ENCODE measurements at places on chromosomes 11 and 22.

- no peaks in the 10 kb centered on the region for H3K4me1 ChIP-seq
- no peak overlapping the region for H3K27ac ChIP-seq
- H3K36me3 ChIP-seq: no peaks in the 10 kb centered on the region
- H3K27me3 ChIP-seq: no peaks in the 10 kb centered on the region
- H3K4me3 ChIP-seq: no peak overlapping the region
Observed at GRCh38 chr11:28011813-28012212, 96.1 kb downstream of the KIF18A start.

DNA sequence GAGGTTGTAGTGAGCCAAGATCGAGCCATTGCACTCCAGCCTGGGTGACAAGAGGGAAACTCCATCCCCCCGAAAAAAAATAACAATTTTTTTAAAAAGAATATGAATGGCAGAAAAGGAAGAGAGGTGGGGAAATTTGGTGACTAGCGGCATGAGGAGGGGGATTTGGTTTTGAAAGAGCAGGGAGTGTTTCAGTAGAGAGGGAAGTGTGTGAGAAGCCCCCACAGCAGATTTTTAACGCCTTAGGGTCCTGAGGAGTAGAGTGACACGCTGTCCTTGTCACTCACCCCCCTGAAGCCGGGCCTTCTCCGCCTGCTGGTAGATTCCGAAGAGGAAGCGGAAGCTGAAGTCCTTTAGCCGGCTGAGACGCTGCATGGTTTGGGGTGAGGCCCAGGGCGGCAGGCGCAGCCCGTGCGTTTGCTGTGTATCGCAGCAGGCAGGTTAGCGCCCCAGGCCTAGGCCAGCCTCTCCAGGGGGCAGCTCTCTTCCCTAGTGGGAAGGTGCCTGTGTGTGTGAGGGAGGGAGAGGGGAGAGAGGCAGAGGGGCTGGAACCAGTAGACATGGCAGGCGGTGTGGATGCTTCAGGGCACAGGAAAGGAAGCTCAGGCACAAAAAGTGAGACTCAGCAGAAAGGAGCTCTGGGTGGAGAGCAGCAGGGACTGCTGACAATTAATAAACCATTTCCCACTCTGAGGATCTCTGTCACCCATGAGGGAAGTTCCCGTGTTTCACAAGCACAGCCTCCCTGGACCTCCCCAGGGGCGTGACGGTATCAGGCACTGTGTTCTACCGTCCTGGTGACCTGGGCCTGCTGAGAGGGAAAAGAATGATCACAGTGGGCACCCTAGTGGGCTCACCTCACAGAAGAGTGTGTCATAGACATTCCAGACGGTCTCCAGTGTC is 3.9 kb downstream of the ACP2 start:
- H3K4me1 ChIP-seq: peaks cover 21% of the 10 kb centered on the region
- no peak for DNase-seq
- no peak overlapping the region for H3K27ac ChIP-seq
- H3K27me3 ChIP-seq: no peaks in the 10 kb centered on the region
- peaks cover 38% of the 10 kb centered on the region for H3K36me3 ChIP-seq
- H3K4me3 ChIP-seq: no peak overlapping the region

GRCh38 chr11:130581646-130582045 is 133.2 kb downstream of the ADAMTS15 start:
- H3K36me3 ChIP-seq: no peaks in the 10 kb centered on the region
- no peak overlapping the region for H3K4me3 ChIP-seq
- no peak for DNase-seq

GRCh38 chr22:36308880-36309279 is 55.9 kb downstream of the APOL1 start:
- no peak for DNase-seq
- H3K4me3 ChIP-seq: peak overlapping the region; percentile 27
- no peak overlapping the region for H3K27ac ChIP-seq
- H3K27me3 ChIP-seq: no peaks in the 10 kb centered on the region

- peak overlapping the region; percentile 91 for H3K27ac ChIP-seq
- H3K27me3 ChIP-seq: no peaks in the 10 kb centered on the region
- peaks cover 65% of the 10 kb centered on the region for H3K4me1 ChIP-seq
- no peaks in the 10 kb centered on the region for H3K36me3 ChIP-seq
Observed at GRCh38 chr11:35126000-35126878, 12.7 kb upstream of the CD44 start.

GRCh38 chr22:48702573-48703264 is 1125.0 kb downstream of the BRD1 start:
- no peak overlapping the region for H3K4me3 ChIP-seq
- H3K27me3 ChIP-seq: no peaks in the 10 kb centered on the region
- no peak for DNase-seq
- H3K36me3 ChIP-seq: no peaks in the 10 kb centered on the region
- H3K4me1 ChIP-seq: no peaks in the 10 kb centered on the region

DNA sequence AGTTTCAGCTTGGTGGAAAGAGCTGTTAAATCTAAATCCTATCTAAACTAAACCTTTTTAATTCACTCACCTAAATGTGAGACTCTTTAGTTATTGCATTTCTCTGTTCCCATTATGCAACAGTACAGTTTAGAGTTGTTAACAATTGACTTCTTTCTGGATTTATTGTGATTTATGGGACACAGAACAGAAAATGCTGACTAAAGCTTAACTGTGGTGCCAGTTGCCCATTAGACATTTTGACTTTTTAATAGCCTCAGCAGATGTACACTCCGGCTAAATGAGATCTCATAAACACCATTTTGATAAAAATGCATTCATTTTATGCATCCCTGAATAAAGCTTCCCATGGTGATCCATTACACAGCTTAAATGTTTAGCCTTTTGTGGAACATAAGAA is 356.6 kb downstream of the CASP12 start:
- H3K36me3 ChIP-seq: no peaks in the 10 kb centered on the region
- H3K4me3 ChIP-seq: no peak overlapping the region
- no peaks in the 10 kb centered on the region for H3K4me1 ChIP-seq
- no peak for DNase-seq
- no peaks in the 10 kb centered on the region for H3K27me3 ChIP-seq
- no peak overlapping the region for H3K27ac ChIP-seq

DNA sequence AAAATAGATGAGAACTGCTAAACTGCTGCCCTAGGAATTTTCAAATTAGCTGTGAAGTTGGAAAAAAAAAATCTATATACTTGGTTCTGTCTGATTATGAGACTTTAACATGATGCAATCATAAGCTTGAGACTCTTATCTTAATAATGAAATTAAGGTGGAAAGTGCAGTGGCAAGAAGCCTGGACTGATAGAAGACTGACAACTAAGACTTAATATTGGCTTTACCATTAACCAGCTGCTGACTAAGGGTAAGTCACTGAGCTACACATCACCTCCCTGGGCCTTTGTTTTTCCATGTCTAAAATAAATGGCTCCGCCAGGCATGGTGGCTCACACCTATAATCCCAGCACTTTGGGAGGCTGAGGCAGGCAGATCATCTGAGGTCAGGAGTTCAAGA is 56.9 kb downstream of the SLC35F2 start:
- no peak for DNase-seq
- no peaks in the 10 kb centered on the region for H3K4me1 ChIP-seq
- H3K27ac ChIP-seq: no peak overlapping the region
- no peak overlapping the region for H3K4me3 ChIP-seq
- no peaks in the 10 kb centered on the region for H3K27me3 ChIP-seq

DNA sequence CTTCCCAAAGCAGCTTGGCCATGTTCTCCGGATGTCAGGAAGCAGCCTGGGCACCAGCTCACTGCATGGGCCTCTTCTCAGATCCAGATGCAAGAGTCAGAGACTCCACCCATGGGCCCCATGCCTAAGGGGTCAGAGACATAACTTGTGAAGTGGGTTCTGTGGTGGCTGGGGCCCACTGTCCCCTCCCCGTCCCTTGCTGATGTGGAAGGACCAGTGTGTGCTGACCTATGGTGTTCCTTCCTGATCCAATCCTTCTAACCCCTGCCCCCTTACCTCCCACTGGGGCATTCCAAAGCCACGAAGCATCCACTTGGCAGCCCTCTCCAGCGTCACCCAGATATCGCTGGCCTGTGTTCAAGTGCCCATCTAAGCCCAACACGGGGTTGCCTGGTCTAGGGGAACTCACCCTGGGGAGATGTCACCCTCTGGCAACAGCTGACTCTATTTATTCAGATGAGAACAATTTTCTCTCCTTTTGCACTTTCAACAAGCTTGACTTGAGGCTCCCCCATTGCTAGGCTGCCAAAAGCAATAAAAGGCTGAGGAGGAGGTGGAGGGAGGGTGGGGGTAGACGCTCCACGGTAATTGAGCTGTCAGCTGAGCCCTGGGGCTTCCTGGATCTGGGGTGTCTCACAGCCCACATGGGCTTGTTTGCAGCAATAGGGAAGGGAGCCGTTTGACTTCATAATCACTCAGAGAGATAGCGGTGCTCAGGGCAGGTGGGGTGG is 158.5 kb downstream of the ADAMTS15 start:
- H3K27me3 ChIP-seq: no peaks in the 10 kb centered on the region

GRCh38 chr11:116073854-116074837 is 569.9 kb upstream of the CADM1 start:
- no peaks in the 10 kb centered on the region for H3K36me3 ChIP-seq
- peaks cover 5% of the 10 kb centered on the region for H3K27me3 ChIP-seq
- H3K4me3 ChIP-seq: no peak overlapping the region
- no peaks in the 10 kb centered on the region for H3K4me1 ChIP-seq
- no peak for DNase-seq
- no peak overlapping the region for H3K27ac ChIP-seq

DNA sequence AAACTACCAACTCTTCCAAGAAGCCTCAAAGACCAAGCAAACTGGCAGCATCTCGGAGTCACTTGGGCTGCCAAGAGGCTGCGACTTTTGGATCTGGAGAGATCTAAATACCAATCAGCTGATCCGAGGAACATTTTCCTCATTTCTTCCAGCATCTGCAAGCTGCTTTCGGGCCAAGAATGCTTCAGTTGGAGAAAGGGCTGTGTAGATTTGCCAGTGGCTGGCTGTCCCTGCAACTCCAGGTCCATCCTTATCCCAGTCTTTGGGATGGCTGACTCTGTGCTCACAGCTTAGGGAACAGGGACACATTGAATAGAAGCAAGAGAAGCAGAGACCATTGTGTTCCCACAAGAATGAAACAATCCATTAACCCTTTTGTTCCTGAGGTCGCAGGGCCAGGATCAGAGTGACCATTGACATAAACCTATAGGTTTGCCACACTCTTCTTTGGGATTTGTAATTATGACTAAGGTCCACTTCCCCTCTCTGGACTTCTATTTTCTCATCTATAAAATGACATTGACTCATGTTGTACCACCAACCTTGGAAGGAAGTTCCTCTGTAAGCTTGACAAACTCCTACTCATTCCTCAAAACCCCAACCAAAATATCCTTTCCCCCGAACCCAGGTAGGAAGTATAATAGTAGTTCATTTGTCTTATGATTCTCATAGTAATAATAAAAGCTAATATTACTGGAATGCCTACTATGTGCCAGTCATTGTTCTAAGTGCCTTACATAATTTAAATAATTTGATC is 340.8 kb downstream of the MN1 start:
- no peaks in the 10 kb centered on the region for H3K4me1 ChIP-seq
- peaks cover 8% of the 10 kb centered on the region for H3K27me3 ChIP-seq
- DNase-seq: no peak
- H3K27ac ChIP-seq: no peak overlapping the region

- H3K27me3 ChIP-seq: peaks cover 2% of the 10 kb centered on the region
- no peak for DNase-seq
- H3K4me3 ChIP-seq: no peak overlapping the region
- H3K36me3 ChIP-seq: no peaks in the 10 kb centered on the region
Observed at GRCh38 chr11:67384851-67385366, 6.9 kb upstream of the RAD9A start.

GRCh38 chr11:68813773-68814172 is 27.9 kb downstream of the CPT1A start:
- DNase-seq: no peak
- H3K27ac ChIP-seq: no peak overlapping the region
- no peak overlapping the region for H3K4me3 ChIP-seq
- no peaks in the 10 kb centered on the region for H3K27me3 ChIP-seq
